ENCODE measurements at places on chromosomes 5 and 9.

DNA sequence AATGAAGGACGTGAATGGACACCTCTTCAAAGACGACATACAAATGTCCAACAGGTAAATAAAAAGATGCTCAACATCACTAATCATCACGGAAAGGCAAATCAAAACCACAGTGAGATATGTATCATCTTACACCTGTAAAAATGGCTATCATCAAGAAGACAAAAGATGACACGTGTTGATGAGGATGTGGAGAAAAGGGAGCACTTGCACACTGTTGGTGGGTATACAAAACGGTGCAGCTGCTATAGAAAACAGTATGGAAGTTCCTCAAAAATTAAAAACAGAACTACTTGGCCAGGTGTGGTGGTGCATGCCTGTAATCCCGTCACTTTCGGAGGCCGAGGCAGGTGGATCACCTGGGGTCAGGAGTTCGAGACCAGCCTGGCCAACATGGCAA is 47.9 kb downstream of the STK10 start:
- no peak for DNase-seq

DNA sequence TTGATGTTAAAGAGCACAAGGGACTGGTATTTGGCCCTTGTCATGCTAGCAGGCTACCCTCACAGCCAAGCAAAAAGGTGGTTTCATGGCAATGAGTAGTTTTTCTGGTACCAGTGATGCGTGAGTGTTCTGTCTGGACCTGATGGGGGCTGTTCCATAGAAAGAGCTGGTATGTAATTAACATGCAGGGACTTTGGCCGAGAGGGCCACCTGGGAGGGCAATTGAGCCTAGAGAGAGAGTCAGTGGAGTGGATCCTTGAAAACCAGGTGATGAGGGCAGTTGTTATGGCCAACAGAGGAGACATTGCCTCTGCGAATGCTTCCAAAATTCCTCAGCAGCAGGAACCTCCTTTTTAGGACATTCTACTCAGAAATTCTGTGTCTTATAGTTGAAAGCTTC is 383.3 kb downstream of the PSAT1 start:
- no peak for DNase-seq

DNA sequence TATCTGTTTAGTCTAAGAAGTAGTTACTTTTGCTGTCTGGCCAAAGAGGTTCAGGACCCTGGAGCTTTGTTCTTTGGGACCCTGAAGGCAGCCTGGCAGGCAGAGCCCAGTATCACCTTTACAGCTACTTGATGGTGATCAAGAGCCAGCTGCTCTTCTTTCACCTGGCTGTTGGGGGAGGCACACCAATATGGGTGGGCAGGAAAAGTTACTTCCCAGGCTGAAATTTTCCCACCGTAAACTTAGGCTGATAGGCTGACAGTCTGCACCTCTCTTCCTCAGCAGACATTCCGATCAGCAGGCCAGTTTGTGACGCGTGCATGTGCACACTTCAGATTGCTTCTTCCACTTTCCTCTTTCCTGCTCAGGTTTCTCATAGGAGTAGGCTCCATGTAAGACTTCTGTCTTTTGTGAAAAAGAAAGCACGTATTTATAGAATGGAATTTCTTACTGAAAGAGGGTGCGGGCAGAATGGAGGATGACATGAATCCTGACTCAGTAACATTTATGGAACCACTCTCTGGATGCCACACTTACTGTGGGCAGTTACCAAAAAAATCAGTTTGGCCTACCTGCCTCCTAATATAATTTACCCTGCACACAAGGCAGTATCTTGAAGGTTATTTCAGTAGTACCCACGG is 223.9 kb upstream of the DMRT1 start:
- no peak for DNase-seq

DNA sequence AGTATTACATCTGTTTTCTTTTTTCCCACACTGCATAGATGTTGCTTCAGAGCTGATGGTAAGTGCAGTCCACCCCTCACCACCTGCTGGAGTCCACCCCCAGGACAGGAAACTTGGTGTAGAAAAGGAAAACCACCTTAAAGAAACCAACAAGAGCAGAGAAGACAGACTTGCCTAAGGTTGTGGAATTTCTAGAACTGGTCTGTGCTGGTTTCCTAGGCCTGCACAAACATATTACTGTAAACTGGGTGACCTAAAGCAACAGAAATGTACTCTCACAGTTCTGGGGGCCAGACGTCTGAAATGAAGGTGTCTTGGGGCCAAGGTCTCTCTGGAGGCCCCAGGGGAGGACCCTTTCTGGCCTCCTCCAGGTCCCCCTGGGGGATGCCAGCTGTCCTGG is 293.4 kb upstream of the IRX1 start:
- no peak for DNase-seq

GRCh38 chr5:172065431-172066065 is 59.1 kb upstream of the FBXW11 start:
- no peak for DNase-seq

- no peak for DNase-seq
These were observed 359.2 kb upstream of the ACTBL2 start for GRCh38 chr5:57841676-57842363.

GRCh38 chr5:104628911-104629310 is 1066.3 kb upstream of the NUDT12 start:
- DNase-seq = no peak

GRCh38 chr5:149860801-149861322 is 83.7 kb downstream of the PDE6A start:
- no peak for DNase-seq

GRCh38 chr5:156951359-156951758 is 11.7 kb downstream of the TIMD4 start:
- DNase-seq = no peak
